NCI-H2029 treated with DMSO at 0.1 percent for 48 hours (cell line): ENCODE measurements at places on chromosomes 12 and 14.

- DNase-seq, result no peak
These were observed 161.2 kb upstream of the SLC38A2 start for GRCh38 chr12:46533723-46534122.

DNA sequence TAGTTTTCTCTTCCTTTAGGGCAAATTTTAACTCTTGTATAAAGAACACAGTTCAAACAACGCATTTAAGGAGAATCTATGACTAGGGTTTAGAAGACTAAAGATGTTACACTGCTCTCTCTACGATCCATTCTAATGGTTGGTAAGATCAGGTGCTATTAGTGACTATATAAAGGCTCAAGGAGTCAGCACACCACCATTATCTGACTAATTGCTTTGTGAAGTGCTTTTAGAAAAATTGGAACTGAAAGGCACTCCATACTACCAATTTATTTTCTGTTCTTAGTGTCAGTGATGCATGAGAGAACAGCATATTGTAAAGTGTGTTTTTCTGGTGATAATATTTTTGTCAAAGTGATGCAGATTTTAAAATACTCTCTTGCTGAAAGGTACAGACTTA is 136.8 kb downstream of the SYT1 start:
- peak; percentile 21 for DNase-seq

DNA sequence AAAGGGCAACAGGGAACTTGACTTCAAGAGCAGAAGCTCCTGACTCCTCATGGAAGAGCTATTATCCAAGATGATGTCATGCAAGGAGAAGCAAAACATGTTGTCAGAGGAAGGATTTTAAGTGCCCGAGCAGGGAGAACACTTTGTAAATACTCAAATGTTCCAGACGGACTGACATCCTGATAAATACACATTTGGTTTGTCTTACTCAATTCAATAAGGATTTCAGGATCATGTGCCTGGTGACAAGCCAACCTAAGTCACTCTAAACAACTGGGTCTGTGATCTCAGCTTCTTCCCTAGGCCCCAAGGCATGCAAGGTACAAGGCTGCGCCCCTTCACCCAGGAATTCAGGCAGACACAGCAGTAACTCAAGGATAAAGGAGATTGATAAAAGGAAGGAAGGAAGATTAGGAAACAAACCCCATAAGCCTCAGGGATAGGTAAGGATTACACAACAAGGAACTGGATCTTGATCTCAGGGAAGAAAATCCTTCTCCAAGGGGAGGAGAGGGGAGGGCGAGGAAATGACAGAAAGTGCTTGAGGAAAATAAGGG is 26.8 kb upstream of the CEBPE start:
- DNase-seq, result peak; percentile 79

- DNase-seq, result no peak
These were observed 77.5 kb upstream of the KICS2 start for GRCh38 chr12:64299628-64300027.

- DNase-seq, result no peak
These were observed 32.7 kb downstream of the RTRAF start for GRCh38 chr14:52021957-52022600.

DNA sequence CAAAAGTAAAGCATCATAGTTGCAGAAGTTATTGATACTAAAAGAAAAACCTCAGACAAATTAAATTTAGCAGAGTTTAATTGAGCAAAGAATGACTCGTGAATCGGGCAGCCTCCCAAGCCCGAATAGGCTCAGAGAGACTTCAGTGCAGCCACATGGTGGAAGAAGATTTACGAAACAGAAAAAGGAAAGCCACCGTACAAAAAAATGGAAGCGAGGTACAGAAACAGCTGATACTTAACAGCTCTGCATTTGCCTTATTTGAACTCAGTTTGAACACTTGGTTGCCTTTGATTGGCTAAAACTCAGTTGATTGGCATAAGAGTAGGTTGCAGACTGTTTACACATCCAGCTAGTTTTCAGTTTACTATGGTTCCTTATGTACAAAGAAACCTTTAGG is 12.9 kb downstream of the TTC9 start:
- DNase-seq, result no peak

DNA sequence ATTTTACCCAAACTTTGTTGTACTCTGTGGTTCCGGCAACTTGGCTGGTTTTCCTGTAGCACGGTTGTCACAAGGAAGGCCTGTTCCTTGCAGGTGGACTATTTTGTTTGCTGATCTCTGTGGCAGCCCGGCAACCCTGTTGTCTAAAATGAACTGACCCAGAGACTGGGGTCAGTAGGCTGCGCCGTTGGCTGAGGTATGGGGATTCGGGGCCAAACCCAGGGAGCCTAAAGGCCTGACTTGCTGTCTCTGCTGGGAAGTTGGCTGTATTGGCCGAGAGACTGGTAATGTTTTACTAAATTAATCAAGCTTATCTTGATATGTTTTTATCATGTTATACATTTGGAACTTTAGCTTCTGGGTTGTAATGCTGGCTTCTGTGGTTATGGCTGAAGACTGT is 13.8 kb downstream of the SMIM41 start:
- no peak for DNase-seq

DNA sequence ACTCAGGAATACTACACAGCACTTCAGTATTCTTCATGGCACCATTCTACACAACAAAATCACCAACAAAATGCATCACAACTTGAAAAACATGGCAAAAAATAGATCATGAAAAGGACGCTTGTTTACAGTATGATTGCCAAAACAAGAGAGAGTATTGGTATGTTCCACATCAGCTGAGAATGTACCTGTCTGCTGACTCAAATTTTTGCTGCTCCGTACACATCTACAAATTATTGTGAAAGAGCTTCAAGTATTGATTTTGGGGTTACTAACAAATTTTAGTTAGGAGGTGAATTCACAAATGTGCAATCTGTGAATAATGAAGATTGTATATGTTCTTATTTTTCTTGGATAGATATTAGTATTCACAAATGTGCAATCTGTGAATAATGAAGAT is 105.4 kb downstream of the GPHN start:
- no peak for DNase-seq

DNA sequence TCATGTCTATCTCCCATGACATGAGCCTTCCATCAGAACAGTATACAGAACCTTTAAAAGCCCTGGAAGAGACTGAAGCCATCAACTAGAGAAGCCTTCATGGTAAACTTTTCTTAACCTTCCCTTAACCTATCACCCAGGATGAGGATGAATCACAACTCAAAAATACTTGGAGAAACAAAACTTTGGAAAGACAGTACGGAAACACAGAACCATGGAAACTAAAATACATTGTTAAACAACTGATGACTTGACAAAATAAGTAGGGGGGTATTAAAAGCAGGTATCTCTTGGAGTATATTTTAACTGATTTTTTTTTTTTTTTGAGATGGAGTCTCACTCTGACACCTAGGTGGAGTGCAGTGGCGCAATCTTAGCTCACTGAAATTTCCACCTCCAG is 8.7 kb downstream of the TM7SF3 start:
- no peak for DNase-seq

DNA sequence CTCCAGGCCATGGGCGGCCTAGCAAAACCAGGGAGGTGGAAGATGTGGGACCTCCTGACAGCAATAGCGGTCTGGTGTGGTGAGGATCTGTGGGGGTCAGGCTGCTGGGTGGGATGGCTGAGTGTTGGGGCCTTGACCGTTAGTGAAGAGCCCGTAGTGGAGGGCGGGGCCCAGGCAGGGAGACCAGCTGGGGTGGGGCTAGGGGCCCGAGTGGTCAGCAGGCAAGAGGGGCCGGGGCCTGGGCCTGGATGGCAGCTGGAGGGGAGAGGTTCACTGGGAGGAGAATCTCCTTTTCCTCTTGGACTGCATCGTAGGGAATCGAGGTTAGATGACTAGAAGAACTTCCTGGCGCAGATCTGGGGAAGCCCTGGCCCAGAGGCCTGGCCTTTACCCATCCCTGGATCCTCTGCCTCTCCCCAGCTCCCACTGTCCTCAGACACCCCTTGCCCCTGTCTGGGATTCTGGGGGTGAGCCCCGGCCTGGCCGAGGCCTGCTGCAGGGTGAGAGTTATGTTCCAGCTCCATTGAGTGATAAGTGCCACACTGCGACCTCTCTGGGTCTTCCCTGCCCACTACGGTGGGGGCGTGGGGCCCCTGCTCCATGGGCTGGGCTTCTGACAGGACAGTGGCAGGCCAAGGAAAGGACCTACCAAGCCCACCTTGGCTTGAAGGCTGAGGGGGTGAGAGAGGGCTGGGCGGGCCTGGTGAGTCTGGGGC is 47.1 kb downstream of the KRT80 start:
- no peak for DNase-seq

- DNase-seq, result no peak
These were observed 31.1 kb downstream of the ELK3 start for GRCh38 chr12:96225044-96225855.

GRCh38 chr14:39433452-39433813 is 1.2 kb upstream of the FBXO33 start:
- no peak for DNase-seq

- no peak for DNase-seq
These were observed at the start of gene GLI1 for GRCh38 chr12:57459750-57460467. GLI1 (plus strand) TSS chr12:57459785; CDS start chr12:57463692, 3,907 bp downstream.

GRCh38 chr14:89239023-89239422 is 178.0 kb downstream of the FOXN3 start:
- DNase-seq, result no peak

- no peak for DNase-seq
These were observed 103.7 kb upstream of the IFNG-AS1 start for GRCh38 chr12:67885375-67886169.

- DNase-seq, result no peak
These were observed 14.0 kb upstream of the MFAP5 start for GRCh38 chr12:8676651-8677050.

GRCh38 chr12:24560831-24561271 is 388.1 kb downstream of the BCAT1 start:
- DNase-seq, result no peak

- no peak for DNase-seq
These were observed 315.6 kb upstream of the PRKD1 start for GRCh38 chr14:30243207-30243606.

GRCh38 chr12:49342914-49343731 is 3.6 kb upstream of the DNAJC22 start:
- no peak for DNase-seq

DNA sequence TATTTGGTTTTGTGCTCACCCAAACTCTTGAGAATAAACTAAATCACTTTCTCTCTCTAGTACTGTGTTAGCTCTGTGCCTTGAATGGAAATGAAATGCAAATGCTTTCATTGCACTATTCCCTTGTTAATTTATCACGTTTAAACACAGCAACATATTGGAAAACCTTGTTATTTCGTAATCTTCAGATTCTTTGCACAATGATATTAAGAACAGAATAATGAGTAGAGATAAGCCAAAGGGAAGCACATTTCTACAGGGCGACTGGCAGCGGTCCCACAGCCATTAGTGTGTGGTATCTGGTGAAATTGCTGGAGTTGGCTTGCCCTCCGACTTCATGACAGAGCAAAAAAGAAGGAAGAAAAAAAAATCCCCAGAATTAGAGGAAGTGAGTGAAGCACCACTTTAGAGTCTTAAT is 166.1 kb upstream of the E2F7 start:
- DNase-seq, result no peak

DNA sequence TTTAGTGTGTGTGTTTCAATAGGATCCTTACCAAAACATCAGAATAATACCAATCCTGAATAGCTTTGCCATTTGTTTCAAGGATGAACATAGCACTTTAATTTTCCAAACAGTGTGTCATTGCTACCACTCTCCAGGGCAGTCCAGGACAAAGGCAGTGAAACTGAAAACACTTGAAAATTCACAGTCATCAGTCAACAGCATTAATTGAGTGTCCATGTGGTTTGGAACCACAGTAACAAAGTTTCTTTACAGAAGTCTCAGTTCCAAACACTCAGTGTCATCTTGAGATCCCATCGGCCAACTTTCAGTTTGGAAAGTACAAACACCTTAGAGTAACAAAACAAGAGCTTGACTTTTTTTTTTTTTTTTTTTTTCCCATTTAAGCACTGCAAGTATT is 228.4 kb upstream of the SOX5 start:
- DNase-seq, result no peak

DNA sequence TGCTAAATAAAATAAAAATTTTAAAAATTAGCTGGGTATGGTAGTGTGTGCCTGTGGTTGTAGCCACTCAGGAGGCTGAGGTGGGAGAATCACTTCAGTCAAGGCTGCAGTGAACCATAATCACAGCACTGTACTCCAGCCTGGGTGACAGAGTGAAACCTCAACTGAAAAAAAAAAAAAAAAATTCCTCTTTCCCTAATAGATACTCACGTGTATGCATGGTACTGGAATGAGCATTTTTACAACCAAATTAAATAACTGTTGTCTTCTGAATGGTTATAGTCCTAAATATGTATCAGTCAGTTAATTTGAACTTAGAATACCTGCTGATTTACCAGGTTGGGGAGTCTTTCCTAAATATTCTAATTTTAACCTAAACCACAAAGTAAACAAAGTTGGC is 98.3 kb upstream of the ATF1 start:
- no peak for DNase-seq

- DNase-seq, result no peak
These were observed 3.2 kb downstream of the THTPA start for GRCh38 chr14:23559010-23559925.

GRCh38 chr14:48805315-48805714 is 780.9 kb downstream of the RPS29 start:
- DNase-seq, result no peak

- DNase-seq, result no peak
These were observed 137.3 kb downstream of the NAV3 start for GRCh38 chr12:77968021-77968420.

DNA sequence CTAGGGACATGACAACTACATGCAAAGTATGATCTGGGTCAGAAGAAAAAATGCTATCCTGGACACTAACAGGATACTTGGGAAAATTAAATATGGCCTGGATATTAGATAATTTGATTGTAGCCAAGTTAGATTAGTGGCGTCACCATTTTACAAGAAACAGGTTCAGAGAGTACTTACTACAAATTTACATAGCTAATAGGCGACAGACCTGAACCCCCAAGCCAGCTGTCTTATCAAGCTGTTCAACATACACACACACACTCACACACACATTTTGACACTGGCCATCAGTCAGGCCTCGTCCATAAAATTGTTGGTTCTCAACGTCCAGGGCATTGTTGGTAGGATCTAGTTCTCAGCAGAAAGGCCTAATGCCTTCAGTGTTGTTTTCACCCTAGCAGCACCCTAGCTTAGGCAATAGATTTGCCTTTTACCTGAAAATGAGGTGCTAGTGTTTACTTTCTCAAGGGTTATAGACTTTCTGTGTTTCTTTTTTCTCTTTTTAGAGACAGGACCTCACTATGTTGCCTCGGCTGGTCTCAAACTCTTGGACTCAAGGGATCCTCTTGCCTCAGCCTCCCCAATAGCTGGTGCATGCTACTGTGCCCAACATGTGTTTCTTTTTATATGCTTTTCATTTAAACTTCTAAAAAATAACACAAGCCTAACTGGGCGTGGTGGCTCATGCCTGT is 3.3 kb upstream of the C14orf93 start:
- no peak for DNase-seq
